Stimulated activated CD8-positive, alpha-beta memory T cell treated with anti-CD3 and anti-CD28 coated beads, Interleukin-7, amount 100 ng/mL, for 1 hour (primary cell): ENCODE measurements at places on chromosomes 2 and 18.

DNA sequence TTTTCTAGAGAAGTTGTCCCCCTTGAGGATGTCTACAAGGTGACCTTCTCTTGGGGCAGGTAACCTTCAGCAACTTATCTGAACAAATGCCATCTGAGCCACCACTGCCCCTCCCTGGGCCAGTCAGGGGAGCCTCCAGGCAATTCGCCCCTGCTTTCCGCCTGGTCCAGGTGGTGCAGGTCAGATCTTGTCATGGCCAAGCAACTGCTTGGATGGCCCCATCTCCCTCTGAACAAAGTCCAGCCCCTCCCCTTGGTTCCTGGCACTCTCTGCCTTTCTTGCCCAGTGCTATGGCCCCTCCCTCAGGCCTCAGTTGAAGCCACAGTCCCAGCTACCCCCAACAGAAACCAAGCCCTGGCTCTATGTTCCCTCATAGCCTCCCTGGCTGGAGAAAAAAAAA, 138.7 kb downstream of the ALPK2 start:
- DNase-seq = no peak

DNA sequence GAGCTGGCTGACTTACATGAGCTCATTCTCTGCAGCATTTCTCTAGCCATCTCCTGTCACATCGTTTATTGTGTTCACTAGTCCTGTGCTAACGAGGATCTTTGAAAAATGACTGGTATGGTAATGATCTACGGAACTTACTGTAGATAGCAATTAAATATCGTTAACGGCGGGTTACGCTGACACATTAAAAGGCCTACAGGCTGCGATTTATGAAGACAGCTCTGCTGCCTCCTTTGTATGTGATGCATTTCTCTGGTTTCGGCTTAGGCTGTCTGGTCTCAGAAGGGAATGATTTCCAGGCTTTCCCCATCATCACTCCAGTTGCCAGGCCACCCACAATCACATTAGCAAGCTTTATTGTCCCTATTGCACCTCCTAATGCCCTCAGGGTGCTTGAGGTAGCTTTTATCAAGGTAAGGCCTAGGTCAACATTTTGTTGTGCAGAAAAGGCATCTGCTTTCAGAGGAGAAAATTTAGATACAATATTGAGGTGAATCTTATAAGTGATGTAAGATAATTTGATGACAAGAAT, 284.4 kb downstream of the SOX11 start:
- DNase-seq = no peak

DNA sequence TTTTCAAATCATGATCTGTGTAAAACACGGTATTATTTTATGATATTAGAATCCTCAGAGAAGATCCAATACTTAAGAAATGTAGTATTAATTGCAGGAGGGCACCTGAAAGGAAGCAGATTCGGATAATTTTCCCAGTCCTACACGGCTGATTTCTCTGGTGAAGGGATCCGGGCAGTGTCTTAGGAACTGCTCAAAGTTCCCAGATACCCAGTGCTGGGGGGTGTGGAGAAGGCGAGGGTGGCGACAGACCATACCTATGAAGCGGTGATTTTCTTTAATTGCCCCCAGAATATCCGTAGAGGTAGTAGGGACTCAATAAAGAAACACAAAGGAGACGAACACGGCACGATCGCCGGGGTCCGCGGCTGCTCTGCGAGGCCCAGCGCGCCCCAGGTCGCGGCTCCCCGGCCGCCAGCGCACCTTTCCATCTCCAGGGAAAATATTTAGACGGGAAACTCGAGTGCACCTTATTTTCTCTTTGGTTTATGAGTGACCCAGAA, 1.4 kb upstream of the SOX11 start:
- no peak for DNase-seq

GRCh38 chr2:84701880-84702279, 179.0 kb downstream of the TRABD2A start:
- no peak for DNase-seq

DNA sequence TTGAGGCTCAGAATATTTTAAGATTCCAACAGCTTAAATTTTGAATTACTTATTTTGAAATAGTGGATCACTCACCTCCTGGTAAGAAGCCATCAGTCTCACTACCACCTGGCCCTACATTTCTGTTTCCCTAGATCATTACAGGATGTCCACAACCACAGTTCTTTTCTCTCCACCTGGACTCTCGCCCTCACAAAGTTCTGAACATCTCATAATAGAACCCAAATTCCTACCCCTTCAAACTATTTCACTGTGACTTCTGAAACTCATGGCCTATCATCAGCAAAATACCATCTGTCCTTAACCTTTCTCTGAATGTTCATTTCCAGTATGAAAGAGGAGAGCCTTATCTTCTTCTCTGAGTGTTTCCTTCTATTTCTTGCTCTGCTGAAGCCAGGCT, 299.2 kb upstream of the MGAT5 start:
- no peak for DNase-seq

DNA sequence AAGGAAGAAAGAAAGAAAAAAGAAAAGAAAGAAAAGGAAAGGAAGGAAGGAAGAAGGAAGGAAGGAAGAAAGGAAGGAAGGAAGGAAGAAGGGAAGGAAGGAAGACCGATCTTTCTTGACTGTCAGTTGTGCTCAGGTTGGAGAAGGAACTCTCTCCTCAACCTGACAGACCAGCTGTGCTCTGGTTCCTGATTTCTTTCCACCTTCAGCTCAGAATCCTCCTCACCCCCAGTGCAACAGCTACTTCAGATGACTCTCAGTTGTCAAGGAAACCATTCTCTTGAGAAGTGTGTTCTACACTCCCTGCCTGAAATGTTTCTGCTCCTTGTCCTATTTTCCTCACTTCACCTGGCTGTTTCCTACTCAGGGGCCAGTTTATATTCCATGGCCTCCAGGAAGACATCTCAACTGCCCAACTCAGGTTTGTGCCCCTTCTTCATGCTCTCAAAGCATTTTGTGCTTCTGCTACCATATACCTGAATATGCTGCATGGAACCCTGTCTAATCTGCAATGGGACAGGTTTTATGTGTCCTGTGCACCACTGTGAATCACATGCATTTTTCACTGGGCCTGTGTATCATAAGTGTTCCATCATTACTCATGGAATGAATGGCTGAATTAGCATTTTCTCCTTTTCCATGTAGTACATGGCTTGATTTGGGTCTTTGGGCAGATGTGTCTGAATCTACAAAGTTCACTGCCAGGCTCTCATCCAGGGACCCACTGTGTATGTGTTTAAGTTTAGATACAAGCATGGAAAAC, 32.8 kb upstream of the DOCK10 start:
- no peak for DNase-seq

GRCh38 chr2:43484323-43484930, 111.4 kb downstream of the THADA start:
- DNase-seq = no peak

DNA sequence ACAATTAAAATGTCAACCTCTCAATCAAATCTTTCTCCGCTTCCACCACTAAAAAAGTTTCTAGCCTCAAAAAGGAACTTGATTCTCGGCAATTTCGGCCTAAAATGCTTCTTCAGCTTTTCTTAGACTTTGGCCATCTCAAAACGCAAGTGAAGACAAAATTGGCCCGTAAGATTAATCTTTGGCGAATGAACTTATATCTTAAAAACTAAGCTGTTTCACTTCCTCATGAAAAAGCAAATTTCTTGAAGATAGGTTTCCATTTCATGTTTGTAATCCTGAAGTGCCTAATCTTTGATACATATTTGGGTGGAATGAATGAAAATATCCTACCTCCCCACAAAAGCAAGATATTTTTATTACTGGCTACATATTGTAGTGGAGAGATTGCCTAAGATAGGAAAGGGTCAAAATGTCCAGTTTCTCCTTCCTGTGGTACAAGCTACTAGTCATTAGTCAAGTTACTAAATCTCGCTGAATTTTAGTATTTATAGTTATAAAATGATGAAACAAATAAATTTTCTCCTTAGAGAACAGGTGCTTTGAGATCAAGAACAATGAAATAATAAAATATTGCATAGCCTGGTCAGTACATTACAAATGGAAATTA, 85.4 kb upstream of the ZEB2 start:
- no peak for DNase-seq

DNA sequence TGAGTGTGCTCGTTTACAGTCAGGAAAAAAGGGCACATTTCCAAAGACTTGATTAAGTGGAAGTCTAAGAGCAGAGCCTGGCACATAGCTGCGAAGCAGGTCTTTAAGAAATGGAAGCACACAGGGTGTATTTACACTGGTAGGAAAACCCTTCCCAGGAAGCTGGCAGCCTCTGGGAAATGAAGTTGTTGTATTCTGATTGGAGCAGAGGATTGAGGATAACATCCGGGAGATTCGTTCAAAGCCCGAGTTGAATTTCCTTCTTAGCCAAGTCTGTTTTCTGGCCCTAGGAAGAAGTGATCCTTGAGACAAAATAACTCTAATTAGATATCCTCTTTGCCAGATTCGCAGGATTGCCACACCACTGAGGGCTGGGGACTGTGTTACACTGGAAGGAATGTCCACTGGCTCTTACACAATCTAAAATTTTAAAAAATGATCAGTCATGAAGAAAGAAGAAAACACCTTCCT, 75.9 kb downstream of the ITGB1BP1 start:
- no peak for DNase-seq

DNA sequence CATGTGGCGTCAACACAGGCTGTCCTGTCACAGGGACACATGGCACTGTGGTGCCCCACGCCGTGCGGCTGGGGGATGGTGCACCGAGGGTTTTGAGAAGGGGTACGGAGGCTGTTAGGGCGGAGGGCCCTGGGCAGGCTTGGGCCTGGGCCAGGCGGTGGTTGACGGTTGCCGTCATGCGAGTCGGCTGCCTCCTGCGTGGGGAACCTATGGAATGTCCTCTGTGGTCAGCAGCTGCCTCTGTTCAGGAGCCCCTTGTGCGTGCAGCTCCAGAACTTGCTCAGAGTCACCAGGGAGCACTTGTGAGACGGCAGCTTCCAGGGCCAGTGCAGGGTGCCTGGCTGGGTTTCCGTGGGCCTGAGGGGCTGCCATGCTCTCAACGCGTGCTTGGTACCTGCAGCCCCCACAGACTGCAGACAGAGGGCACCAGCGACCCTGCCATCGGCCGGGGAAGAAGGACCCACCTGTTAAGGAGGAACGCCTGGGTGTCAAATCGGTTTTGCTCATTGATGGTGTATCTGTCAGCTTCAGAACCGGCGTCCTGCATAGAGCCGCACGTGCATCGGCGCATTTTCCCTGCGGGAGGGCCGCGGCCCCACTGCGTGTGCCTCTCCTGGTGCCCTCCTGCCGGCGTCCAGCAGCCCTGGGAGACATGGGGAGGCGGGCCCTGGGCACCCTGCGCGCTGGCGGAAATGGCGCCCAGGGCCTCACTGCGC, 10.0 kb upstream of the D2HGDH start:
- no peak for DNase-seq

- DNase-seq = no peak
These were observed 79.9 kb downstream of the EPAS1 start for GRCh38 chr2:46377101-46377581.

DNA sequence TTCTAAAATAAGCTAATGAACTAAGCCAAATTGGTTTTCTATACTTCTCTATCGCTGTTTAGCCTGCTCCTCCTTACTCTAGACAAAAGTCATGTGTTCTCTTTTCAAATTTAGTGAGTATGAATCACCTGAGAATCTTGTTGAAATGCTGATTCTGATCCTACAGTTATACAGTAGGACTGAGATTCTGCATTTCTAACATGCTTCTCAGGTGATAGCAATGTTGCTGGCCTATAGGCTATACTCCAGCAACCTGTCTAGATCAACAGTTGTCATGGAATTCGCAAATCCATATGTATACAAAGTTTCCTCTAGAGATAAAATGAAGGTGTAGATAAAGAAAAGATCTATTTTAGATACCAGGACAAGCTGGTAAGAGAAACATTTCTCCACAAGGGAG, 62.9 kb downstream of the MEMO1 start:
- DNase-seq = no peak

GRCh38 chr2:122034344-122034743, 278.9 kb downstream of the TSN start:
- DNase-seq = no peak

- no peak for DNase-seq
These were observed 142.5 kb downstream of the FMNL2 start for GRCh38 chr2:152477347-152478092.

- no peak for DNase-seq
These were observed 120.7 kb downstream of the INHBB start for GRCh38 chr2:120466704-120467054.

GRCh38 chr18:12309683-12310198, 1.7 kb downstream of the TUBB6 start:
- DNase-seq = no peak

DNA sequence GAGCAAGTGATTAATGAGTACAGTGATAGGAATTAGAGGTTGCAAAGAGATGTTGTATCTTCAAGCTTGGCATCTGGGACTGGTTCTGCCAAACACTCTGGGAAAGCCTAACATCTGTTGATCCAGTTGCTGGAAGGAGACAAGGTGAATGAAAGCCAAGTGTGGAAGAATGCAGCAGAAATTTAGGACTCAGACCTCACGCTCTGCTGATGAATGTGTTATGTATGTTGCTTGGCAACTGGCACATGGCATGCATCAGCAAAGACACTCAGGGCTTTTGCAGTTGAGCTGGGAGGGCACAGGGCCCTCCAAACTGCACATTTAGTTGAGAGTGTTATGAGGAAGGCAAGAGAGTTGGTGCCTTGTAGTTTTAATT, 105.5 kb downstream of the COLEC12 start:
- no peak for DNase-seq

DNA sequence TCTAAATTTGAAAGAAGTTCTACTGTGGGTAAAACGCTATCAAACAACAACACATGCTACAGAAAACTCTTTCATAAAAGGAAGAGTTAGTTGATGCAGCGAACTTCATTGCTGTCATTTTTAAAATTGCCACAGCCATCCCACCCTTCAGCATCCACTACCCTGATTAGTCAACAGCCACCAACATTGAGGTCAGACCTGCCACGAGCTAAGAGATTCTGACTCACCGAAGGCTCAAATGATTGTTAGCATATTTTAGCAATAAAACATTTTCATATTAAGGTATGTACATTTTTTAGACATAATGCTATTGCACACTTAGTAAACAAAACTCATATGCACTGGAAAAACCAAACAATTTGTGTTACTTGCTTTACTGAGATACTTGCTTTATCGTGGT, 347.1 kb downstream of the CLIP4 start:
- DNase-seq = no peak

- no peak for DNase-seq
These were observed 32.6 kb upstream of the B3GNT2 start for GRCh38 chr2:62163106-62163831.

DNA sequence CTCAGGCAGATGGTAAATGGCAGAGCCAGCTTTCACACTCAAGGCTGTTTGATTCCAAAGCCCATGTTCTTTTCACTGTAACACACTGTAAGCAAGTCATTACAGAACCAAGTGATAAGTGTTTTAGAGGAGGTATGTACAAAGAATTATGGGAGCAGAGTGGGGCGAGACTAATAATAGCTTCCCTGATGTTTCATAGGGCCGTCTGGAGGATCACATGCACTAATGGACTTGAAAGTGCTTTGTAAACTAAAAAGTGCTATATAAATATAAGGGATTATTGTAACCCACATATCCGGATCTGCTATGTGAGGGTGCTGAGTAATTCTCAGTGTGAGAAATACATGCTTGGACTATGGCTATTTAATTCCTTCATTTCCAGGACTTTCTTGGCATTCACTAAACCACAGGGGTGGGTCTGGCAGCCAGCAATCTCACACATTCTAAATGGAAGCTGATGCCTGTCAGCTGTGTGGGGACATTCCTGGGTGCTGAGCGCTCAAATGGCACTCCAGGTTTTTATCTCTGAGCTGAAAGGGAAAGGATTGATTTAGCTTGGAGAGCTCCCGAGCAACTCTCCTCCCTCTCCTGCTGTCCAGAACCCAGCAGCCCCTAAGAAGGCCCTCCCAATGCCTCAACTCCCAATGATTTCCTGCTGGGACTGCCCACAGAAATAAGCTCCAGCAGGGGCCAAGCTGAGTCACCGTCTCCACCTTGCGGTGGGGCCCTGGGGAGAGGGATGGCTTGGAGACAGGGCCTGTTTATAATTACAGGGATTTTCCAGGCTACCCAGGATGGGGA, 222.8 kb downstream of the SOX11 start:
- DNase-seq = no peak
